ENCODE measurements at places on chromosomes 7 and 10. TPM values are rescaled to one million over a fixed set of nuclear protein-coding genes. Genes with fewer than 3 reads are reported as not detected.

GRCh38 chr10:21242915-21243314 is 282.6 kb downstream of the SKIDA1 start:
- no peak for DNase-seq

- DNase-seq, result no peak
Measured at GRCh38 chr7:21041666-21042065, 255.0 kb upstream of the SP8 start.

GRCh38 chr7:17153536-17153935 is 144.9 kb upstream of the AHR start:
- DNase-seq, result no peak

- DNase-seq, result no peak
Measured at GRCh38 chr7:45563401-45563800, 10.8 kb upstream of the ADCY1 start.

DNA sequence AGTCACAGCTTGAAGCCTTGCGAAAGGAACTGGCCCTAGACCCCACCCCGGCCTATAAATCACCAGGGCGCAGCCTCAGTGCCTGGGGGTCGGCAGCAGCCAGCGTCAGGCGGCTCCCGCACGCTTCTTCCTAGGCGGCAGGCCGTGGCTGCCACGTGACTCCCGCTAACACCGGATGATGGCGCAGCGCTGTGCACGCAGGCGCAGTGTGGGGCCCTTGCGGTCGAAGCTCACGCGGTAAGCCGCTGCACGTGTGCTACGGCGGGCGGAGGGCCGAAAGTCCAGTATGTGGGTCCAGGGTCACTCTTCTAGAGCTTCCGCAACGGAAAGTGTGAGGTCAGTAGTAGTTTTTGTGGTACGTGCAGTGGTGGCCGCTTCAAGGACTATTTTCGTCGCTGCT is at the start of gene STK31:
Gene STK31, plus strand, starts transcription at position 220 of the 400 bp plus-strand sequence. Its CDS starts 67 bp downstream, at position 287.
- DNase-seq, result no peak

The AMPH gene
- total RNA-seq, result 2.1 TPM
